ENCODE measurements at places on chromosomes 3 and 15. TPM values are rescaled to one million over a fixed set of nuclear protein-coding genes. Genes with fewer than 3 reads are reported as not detected.

DNA sequence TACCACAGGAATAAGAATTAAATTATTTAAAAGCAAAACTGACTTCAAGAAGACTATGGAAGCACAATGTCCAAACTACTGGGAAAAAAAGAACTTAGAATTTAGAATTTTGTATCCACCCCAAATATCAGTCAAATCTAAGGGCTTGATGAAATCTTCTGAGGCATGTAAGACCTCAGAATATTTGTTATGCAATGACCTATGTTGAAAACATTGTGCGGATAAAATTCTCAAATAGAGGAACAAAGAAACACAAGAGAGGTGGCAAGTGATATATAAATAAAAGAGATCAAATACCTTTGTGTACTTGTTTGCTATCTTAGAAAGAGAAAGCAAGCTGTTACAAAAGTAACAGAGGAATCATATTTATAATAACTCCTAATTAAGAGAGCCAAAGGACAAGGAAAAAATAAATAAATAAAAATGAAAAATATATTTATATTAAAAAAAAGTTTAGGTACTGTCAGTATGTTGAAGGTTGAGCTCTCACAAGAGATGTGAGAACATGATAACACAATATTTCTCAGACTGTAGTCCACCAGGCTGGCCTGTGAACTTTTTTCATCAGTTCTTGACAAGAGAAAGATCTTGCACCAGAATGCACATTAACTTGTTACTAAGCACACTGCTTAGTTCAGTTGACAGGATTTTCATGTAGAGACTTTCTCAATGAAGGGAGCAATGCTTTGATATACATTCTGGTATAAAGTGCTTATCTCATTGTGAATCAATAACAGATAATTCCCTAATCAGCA is 50.0 kb downstream of the CPA3 start:
- no peak for ATAC-seq

The PROS1 gene
- total RNA-seq, result 2.8 TPM

The GDPGP1 gene
- 9.4 TPM for total RNA-seq

- no peak for ATAC-seq
Observed at GRCh38 chr3:112199622-112200316, 66.7 kb upstream of the GCSAM start.

- ATAC-seq, result no peak
Observed at GRCh38 chr15:71647487-71647808, 162.9 kb upstream of the NR2E3 start.

DNA sequence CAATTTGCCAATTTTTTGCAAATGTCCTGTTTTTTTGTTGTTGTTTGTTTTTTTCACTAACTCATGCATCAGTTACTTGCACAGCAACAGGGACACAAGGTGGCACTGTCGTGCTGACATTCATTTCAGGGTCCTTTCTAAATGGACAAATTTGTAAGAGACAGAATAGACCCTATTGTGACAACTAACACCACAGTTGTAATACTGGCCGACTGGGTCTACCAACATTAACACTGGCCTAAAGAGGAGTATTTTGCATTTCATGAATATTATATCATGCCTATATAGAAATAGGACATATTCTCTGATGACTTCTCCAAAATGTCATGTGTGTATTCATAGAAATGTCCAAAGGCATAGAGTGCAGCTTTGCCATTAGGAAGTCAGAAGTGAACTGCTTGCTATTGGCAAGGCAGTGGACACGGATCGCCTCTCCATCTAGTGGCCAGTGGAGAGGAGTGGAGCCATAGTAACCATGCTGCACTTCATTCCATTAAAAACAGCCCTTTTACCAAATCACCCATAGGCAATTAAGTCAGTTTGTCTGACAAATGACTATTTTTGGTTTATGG is 54.8 kb downstream of the ZBTB20 start:
- ATAC-seq, result no peak

The CLRN1 gene
- total RNA-seq, result not detected

The NLGN1 gene
- not detected for total RNA-seq

GRCh38 chr15:62940755-62941361 is 101.7 kb upstream of the TPM1 start:
- ATAC-seq, result peak; percentile 84

GRCh38 chr3:191357909-191358308 is 27.6 kb upstream of the UTS2B start:
- ATAC-seq, result no peak

DNA sequence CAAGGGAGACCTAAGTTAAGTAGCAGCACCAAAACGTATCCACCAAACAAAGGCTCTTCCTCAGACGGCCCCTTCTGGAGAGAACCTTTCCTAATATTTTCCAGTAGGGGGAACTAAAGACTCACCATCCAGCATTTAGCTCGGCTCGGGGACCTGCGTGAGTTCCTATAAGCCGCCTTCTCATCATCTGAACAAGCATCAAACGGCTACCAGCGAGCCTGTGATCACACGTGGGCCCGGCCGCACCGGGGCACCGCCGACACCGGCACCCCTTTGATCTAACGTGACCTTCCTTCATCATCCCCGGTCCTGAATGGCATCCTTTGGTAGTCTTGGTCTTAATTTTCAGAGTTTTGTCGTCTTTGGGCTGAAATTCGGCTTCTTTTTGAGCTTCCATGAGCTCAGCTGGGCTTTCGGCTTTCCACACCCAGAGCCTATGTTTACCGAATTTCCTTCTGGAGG is 1.4 kb upstream of the ROBO2 start:
- ATAC-seq, result no peak

The CYP8B1 gene
- total RNA-seq, result not detected

DNA sequence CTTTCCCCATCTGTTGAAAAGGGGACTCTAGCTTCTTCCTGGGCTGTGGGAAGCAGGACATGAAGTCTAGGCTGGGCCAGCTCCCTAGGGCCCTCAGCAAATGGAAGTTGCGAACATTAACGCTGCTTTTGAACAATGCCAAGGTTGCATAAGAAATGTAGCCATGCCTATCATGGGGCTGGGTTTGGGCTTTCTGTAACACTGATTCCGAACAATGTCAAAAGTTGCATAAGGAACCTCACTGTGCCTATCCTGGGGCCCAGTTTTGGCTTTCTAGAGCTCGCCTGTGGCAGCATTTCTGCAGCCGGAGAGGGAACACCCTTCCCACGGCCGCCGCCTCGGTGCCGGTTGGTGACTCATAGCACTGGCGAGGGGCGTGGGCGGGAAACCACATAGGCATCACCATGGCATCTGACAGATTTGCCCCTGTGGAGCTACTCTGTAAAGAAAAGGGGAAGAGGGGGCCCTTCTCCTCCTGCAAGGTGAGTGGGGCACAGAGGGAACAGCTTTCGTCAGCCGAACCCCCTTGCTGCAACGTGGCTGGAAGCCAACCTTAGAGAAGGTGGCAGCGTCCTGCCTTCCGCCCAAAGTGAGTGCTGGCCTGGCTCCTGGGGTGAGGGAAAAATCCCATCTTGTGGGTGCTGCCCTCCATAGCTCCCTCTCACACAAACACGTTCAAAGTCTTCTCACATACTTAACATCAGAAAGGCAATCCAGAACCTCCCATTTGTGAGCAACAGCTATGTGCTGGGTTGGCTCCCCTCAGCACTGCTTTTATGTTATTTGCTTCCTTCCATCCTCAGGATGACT is 46.6 kb upstream of the ATP2B2 start:
- ATAC-seq, result peak; percentile 82
